Stimulated activated CD4-positive, alpha-beta T cell treated with anti-CD3 and anti-CD28 coated beads, Interleukin-12 subunit alpha, Interleukin-12 subunit beta, amount 100 ng/mL, for 24 hours (primary cell): ENCODE measurements at places on chromosomes 2 and 18.

DNA sequence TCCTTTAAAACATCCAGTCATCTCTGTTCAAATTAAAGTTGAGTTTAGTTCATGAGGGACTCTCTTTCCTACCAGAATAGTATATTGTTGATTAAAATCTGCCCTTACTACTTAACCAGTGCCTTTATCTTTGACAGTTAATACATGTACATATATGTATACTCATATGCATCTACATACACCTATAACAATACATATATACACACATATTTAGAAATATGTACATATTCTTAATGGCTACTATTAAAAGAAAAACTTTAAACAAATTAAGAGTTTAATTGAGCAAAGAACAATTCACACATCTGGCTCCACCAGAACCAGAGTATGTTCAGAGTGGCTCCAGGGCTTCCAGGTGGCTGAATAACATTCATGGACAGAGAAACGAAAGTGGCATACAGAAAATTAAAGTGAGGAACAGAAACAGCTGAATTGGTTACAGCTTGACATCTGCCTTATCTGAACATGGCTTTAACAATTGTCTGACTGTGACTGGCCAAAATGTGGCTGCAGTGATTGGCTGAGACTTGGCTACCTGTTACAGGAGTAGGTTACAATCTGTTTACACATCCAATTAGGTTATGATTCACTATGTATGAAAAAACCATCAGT is 38.8 kb downstream of the ZNF519 start:
- no peak for DNase-seq

DNA sequence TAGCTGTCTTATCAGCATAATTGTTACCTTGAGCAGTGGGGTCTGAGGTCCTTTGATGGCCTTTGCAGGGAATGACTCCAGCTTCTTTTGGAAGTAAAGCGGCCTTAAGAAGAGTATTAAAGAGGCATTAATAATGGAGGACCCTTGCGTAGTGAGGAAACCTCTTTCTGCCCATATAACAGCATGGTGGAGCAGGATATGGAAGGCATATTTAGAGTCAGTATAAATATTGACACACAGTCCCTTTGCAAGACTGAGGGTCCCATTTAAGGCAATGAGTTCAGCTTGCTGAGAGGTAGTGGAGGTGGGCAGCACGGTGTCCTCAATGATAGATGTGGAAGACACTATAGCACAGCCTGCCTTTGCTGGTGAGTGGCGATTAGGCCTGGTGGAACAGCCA is 32.7 kb downstream of the NCL start:
- DNase-seq, result no peak

GRCh38 chr2:131044075-131044756 is 49.0 kb downstream of the FAM168B start:
- DNase-seq, result no peak

GRCh38 chr2:239954166-239955086 is 70.7 kb downstream of the NDUFA10 start:
- no peak for DNase-seq

- DNase-seq, result no peak
These were observed 1134.2 kb upstream of the ZEB2 start for GRCh38 chr2:145654156-145654555.

GRCh38 chr2:150476809-150477302 is 10.6 kb downstream of the RND3 start:
- DNase-seq, result no peak

GRCh38 chr2:136394136-136395060 is 276.4 kb upstream of the CXCR4 start:
- no peak for DNase-seq
